Stimulated activated CD4-positive, alpha-beta T cell treated with anti-CD3 and anti-CD28 coated beads, Interleukin-4, amount 100 ng/mL, for 24 hours (primary cell): ENCODE measurements at places on chromosomes 2 and 18.

GRCh38 chr2:223104336-223105132 lies 52.5 kb downstream of the KCNE4 start:
- no peak for DNase-seq

DNA sequence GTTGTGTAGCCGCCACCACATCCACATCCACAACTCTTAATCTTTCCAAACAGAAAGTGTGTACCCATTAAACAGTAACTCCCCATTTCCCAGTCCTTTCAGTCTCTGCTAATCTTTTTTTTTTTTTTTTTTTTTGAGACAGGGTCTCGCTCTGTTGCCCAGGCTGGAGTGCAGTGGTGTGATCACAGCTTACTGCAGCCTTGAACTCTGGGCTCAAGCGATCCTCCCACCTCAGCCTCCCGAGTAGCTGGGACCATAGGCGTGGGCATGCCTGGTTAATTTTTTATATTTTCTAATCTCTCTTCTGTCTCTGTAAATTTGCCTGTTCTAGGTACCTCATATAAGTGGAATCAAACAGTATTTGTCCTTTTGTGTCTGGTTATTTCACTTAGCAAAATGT lies 3.6 kb downstream of the EIF2AK2 start:
- no peak for DNase-seq

DNA sequence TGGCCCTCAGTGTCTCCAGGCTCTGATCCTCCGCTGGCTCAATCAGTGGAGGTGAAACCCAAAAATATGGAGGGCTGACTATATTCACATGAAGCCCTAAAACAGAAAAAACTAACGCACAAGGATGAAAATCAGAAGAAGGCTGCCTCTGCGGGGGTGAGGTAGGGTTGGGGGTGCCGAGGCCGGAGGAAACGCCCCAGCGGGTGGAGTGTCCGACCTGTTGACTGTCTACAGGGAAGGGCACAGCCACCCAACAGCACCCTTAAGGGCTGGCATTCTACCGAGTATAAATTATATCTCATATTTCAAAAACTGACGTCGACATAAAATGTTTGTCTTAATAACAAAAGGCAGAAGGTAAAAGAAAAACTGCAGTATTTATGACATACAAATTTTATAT lies 223.5 kb downstream of the HDAC4 start:
- no peak for DNase-seq

- DNase-seq, result no peak
These were observed 435.4 kb downstream of the NRXN1 start for GRCh38 chr2:50596515-50596914.

- no peak for DNase-seq
These were observed 114.8 kb downstream of the DIS3L2 start for GRCh38 chr2:232076272-232076671.

- no peak for DNase-seq
These were observed 30.7 kb downstream of the IGFBP5 start for GRCh38 chr2:216664593-216665034.

DNA sequence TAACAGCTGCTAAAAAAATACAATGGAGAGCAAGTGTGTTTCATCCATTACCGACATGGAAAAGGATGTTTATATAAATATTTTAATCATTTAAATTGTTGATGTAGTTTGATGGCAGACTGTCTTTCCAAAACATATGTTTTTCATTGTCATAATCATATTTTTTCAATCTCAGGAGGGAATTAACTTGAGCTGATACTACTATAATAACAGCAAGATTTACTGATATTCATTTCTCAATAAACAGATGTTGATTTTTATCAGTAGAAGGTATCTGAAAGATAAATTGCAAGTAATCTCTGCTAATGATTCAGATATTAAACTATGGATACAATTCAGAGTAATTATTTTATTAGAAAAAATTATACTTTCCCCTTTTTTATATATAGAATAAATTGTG lies 274.9 kb upstream of the TMEFF2 start:
- DNase-seq, result no peak

GRCh38 chr2:217510771-217511291 lies 492.0 kb downstream of the TNS1 start:
- peak; percentile 36 for DNase-seq

- no peak for DNase-seq
These were observed 159.0 kb upstream of the HAAO start for GRCh38 chr2:42951263-42951938.

- DNase-seq, result no peak
These were observed 92.9 kb upstream of the ALKAL2 start for GRCh38 chr2:380772-381171.

GRCh38 chr2:168926621-168927386 lies 25.7 kb downstream of the G6PC2 start:
- DNase-seq, result no peak

GRCh38 chr2:39247512-39248043 lies 3.8 kb upstream of the CDKL4 start:
- no peak for DNase-seq

DNA sequence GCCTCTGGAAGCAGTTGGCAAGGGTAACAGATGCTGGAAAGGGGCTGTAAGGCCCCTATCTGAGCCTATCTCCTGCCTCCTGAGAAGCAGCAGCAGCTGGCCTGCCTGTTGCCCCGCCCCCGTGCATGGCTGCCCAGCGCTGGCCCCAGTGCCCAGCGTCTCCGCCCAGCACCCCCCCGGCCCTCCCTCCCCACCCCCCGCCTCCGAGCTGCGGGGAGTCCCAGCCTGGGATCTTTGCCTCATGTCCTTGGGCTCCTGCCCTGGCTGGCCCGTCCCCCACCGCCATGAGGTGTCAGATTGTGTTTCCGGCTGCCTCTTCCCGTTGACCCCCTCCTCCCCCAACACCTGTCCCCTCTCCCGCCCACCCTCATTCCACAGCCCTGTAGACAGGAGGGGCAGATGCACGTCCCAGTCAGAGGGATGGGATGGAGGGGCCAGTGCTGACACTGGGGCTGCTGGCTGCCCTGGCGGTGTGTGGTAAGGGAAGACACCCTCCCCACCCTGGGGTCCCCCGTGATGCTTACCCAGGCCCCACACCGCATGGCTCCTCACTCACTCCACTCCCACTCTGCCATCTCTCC lies at the start of gene CHRND:
Gene CHRND (plus strand): TSS at position 370 of the 581 bp plus-strand sequence. CDS start 56 bp downstream, at position 426.
- DNase-seq, result no peak

- no peak for DNase-seq
These were observed 312.3 kb upstream of the PIK3C3 start for GRCh38 chr18:41642756-41643155.

- no peak for DNase-seq
These were observed 4.0 kb upstream of the ZFP36L2 start for GRCh38 chr2:43230351-43230885.

- no peak for DNase-seq
These were observed 23.2 kb upstream of the FTCDNL1 start for GRCh38 chr2:199874209-199874608.

- DNase-seq, result no peak
These were observed 275.7 kb upstream of the SPRED2 start for GRCh38 chr2:65708086-65708485.
